ENCODE measurements at places on chromosomes 11 and 22.

DNA sequence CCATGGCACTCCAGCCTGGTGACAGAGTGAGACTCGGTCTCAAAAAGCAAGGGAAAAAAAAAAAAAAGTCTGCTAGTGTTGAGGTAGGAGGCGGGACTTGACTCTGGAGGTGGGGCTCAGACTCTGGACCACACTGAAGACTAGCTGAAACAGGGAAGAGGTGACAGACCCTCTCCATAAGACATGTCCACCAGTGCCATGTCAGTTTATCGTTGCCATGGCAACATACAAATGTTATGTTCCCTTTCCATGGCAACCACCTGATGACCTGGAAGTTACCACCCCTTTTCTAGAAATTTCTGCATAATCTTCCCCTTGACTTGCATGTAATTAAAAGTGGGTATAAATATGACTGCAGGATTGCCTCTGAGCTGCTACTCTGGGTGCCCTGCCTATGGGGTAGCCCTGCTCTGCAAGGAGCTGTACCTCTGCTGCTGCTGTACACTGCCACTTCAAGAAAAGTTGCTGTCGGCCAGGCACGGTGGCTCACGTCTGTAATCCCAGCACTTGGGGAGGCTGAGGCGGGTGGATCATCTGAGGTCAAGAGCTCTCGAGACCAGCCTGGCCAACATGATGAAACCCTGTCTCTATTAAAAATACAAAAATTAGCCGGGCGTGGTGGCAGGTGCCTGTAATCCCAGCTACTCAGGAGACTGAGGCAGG is 55.1 kb downstream of the KIAA1671 start:
- DNase-seq: no peak

DNA sequence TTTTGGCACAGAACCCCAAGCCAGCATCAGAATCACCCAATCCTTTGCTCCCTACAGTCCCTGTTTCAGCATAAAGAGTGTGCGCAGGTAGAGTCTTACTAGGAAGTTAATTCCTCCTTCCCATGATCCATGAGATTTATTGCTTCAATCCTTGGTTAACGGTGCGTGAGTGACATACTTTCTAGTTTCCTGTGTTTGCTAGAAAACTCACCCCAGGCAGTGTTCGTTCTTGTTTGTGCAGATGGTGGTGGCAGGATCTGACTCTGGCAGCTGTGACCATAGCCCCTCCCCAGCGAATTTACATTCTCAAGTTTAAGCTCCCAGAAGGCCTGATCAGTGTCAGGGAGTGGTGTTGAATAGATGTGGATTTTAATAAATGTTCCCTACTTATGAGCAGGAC is 106.7 kb upstream of the CCT8L2 start:
- DNase-seq: no peak

DNA sequence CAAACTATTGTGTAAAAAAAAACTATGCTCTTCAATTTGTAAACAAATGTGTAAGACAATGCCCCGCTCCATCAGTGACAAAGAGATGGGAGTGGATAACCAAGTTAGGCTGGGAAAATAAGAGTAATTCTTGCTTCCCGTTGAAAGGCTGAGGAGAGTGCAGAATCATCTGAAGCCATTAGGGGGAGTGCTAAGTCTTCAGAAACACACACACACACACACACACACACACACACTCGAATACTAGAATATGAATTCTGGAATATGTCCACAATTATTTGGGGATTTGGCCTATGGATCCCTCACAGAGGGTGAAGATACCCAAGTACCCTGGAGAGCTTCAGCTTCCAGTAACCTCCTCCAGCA is 27.8 kb upstream of the ROBO3 start:
- DNase-seq: no peak

DNA sequence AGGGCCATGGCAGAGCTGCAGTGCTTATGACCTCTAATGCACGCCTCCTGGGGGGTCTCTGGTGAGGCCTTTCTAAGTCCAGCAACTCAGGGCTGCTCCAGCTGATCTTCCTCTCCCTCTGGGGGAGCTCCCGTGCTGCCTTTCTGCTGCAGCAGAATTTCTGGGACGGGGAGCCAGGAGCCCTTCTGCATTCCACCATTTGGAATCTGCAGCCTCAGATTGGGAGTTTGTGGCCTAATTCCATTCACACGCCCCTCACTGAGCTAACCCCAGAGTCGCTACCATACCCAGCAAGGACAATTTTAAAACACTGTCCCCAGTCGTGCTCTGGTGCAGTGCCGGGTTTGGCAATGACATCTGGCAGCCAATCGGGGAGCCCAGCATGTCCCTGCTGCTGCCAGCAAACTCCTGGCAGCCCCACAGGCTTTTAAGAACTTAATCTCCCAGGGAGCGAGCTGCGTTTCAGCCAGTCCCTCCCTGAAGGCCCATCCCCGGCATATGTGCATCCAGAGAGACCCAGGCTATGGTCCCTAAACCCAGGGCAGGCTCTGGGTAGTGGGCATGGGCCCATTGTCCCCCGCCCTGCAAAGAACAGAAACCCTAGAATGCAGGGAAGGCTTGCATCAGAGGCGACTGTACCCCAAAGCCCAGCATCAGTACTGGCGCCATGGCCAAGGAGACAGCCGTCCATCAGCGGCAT is 4.7 kb downstream of the SHANK2 start:
- peak; percentile 43 for DNase-seq

- DNase-seq: no peak
Observed at GRCh38 chr11:61985869-61986268, 18.4 kb upstream of the FTH1 start.

- DNase-seq: peak; percentile 60
Observed at GRCh38 chr22:38347944-38348750, 30.9 kb upstream of the CSNK1E start.

DNA sequence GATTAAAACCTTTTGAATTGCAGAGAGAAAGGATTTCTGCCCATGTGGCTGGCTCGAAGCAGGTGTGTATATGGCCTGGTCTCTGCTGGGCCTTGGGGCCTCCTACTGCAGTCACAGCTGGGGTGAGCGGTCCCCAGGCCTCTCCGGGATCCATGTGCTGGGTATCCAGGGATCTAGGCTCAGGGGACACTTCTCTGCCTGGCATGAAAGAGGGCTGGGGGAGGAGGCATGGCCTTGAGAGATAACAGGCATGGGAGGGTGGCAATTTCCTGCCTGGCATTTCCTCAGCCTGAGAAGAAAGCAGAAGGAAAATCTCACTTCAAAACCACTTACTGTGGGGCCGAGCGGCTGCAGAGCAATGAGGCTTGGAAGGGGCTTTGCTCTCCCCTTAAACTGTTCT is 20.3 kb upstream of the PARVG start:
- DNase-seq: no peak

DNA sequence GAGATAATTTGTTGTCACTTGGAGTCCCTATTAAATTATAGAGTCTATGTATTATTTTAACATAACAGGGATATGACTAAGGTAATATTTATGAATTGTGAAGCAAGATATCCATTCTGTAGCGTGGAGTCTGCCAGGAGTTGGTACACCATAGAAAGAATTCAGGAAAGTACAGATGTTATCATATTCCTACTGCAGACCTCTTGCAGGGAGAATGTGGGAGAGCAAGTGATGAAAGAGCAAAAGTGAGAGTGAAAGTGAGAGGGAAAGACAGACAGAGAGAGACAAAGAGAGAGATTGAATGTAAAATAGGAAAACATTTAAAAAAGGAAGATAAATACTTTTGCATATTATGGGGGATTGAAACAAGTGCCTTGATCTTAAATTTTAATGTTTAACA is 468.8 kb downstream of the CNTN5 start:
- no peak for DNase-seq

DNA sequence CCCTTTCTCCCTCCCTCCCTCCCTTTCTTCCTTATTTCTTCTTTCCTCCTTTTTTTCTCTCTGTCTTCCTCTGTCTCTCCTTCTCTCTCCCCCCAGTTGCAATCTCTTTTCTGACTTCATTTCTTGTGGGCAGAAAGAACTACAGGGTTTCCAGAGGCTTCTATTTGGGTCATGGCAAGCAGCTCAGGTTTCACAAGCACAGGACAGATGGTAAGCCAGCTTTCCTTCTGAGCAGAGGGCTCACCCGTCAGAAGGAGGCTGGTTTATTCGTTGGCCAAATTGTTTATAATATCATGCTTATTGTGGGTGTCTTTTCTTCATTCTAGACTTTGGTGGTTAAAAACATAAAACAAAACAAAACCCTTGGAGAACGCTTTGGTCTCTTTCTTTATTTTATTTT is 58.9 kb upstream of the CLMP start:
- DNase-seq: no peak

DNA sequence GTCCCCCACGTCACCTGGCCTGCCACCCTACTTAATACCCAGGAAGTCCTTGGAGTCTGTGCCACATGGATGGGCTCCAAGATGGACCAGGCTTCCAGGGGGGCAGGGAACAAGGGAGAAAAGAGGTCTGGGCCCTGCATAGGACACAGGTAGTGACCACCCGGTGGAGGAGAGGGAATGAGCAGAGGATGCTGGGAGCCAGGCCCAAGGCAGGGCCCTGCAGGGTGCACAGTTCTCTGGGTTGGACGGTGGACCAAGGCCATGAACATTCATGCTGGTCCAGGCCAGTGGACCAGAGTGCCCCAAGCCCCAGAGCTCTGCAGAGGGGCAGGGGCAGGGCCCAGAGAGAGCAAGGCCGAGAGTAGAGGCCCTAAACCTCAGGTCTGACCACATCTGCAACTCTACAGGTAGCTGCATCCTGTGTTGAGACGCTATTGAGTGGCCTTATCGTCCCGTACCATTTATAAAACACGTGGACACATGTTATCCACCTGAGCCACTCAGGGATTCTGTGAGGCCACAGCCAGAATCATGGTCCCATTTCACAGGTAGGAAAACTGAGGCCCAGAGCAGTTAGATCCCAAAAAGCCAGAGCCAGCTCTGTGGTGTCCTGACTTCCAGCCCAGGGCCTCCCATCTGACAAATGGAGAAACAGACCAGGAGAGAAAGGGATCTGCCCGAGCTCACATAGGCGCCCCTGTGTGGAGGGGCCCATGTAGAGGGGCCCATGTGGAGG is 46.4 kb downstream of the IGLL5 start:
- no peak for DNase-seq

- no peak for DNase-seq
Observed at GRCh38 chr11:32426192-32426591, 9.1 kb downstream of the WT1 start.

- no peak for DNase-seq
Observed at GRCh38 chr11:114353443-114353842, 46.9 kb downstream of the C11orf71 start.

GRCh38 chr11:282171-282570 is 4.0 kb downstream of the NLRP6 start:
- peak; percentile 48 for DNase-seq

DNA sequence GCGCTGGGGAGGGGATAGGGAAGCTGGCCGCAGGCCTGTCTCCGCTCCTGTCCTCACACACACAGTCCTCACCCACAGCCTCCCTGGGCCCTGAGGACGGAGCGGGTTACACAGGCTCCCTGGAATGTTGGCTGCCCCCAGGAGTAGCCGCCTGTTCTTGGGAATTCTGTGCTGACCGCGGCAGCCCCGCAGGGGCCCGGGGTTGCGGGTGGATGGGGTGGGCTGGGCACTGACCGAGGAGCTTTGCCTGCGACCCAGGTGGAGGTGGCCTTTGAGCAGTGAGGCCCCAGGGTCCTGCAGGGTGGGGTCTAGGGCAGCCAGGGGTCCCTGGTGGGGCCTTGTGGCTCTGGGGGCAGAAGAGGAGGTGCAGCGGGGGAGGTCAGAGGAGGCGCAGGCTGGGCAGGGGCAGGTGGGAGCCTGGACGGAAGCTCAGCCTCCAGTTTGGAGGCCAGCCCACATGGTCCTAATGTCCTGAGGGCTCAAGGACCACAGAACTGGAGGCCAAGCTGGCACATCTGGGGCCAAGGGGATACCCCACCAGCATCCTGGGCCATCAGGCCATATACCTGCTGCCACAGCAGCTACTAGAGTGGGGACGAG is 6.6 kb upstream of the MRGPRG start:
- no peak for DNase-seq

DNA sequence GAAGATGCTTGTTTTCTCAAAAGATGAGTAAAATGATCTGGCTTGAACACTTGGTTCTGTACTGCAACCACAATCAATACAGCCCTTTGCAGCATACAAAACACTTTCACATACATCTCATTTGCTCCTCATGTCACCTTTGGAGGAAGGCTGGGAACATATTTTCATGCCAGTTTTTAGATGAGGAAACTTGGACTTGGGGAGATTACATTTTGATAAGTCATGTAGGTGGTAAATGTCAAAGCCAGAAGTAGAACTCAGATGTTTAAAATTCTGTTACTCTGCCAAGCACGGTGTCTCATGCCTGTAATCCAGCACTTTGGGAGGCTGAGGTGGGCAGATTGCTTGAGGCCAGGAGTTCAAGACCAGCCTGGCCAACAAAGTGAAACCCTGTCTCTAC is 121.8 kb downstream of the MICAL2 start:
- no peak for DNase-seq

- no peak for DNase-seq
Observed at GRCh38 chr22:29391546-29391945, 3.2 kb upstream of the AP1B1 start.

DNA sequence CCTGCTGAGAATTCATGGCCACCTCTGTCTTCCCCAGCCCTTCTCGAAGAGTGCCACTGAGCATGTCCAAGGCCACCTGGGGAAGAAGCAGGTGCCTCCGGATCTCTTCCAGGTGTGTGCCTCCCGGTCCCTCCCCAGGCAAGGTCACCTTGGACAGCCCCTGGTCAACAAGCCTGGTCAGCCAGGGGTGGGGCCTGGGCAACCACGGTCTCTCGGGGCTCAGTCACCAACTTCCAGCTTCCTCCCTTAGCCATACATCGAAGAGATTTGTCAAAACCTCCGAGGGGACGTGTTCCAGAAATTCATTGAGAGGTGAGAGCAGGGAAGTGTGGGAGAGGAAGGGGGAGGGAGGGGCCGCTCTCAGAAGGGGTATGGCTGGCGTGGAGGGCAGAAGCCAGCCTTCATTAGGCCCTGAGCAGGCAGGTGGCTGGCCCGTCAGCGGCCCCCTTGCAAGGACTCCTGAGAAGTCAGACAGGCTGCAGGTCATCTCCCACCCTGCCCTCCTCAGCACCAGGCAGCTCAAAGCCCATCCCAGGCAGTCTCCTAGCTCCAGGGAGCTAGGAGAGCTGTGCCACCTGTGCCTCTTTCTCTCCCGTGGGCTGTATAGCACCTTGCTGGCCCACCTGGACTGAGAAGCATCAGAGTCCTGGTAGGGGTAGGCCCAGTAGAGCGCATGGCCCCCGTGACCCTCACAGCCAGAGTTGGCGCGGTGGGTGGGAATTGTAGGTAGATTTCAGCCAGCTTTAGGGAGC is 9.3 kb upstream of the ANKRD13D start:
- peak; percentile 43 for DNase-seq

- no peak for DNase-seq
Observed at GRCh38 chr11:118771547-118772288, 19.2 kb downstream of the DDX6 start.

DNA sequence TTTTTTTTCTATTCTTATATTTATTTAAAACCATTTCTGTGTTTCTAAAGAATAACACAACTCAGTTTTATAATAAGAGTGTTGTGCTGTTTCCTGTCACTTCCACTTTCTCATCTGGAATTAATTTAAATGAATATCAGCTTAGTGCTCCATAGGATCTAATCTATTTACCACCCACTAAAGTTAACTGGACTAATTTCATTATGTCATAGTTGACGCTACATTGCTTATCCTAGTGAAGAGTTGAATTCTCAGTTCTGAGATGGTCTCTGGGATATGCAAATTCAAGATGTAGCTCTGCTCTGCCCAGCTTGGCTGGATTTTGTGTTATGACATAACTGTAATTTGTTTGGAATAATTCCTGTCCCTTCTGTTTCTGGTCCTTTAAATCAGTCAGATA is 380.1 kb downstream of the METTL15 start:
- DNase-seq: no peak

All from activated effector memory CD4-positive, alpha-beta T cell treated with anti-CD3 and anti-CD28 coated beads, Interleukin-2, amount 50 U/mL, for 16 hours (primary cell).